Right renal pelvis (tissue), 4 donors: ENCODE measurements at places on chromosomes 2 and 18.

GRCh38 chr18:56709463-56709862, 58.3 kb downstream of the WDR7 start:
- no peak for DNase-seq

DNA sequence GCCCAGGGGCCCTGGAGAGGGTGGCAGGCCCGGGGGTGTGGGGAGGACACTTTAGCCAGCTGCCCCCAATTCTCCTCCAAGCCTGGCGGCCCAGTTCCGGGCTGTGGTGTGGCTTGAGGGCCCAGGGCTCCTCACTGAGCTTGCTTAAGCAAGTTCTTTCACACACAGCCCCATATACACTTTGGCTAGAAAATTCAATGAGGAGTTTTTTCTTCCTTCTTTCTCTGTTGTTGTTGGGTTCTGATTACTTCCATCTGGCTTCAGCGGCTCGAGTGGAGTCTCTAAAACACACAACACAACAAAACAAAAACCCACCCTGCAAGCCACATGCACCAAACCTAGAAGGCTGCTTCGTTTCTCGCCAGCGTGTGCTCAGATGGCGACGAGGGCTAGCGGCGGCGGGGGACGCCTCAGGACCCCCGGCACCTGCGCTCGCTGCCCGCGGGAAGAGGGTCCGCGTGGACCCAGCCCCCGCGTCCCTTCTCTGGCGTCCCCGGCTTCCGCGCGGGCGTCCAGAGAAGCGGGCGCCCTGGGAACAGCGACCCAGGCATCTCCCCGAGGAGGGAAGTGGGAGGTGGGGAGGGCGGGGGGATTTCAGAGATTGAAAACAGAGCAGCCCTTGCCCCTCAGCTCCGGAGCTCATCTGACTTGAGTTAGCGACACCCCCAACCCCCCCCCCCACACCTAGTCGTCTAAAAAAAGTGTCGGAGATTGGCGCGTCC, 577 bp upstream of the GLI2 start:
- no peak for DNase-seq

DNA sequence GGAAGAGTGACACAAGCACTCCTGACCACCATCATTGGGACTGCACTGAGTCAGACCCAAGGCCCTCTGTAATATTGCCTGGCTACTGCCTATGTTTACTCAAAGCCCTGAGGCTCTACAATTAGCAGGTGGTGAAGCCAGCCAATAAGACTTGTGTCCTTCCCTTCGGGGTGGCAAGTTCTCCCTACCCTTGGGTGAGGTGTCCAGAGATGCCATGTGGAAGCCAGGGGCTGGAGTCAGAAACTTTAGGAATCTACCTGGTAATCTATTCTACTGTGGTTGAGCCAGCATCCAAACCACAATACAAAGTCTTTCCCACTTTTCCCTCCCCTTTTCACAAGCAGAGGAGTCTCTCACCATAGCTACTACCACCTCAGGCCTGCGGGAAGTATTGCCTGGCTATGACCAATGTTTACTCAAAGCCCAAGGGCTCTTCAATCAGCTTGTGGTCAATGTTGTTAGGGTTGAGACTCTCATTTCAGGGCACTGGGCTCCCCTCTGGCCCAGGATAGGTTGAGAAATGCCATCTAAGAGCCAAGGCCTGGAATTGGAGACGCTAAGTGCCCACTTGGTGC, 17.6 kb downstream of the DHRS9 start:
- no peak for DNase-seq

GRCh38 chr2:213266421-213266820, 17.8 kb upstream of the SPAG16 start:
- no peak for DNase-seq

- DNase-seq, result no peak
Observed at GRCh38 chr2:127166231-127166860, 53.8 kb downstream of the CYP27C1 start.

DNA sequence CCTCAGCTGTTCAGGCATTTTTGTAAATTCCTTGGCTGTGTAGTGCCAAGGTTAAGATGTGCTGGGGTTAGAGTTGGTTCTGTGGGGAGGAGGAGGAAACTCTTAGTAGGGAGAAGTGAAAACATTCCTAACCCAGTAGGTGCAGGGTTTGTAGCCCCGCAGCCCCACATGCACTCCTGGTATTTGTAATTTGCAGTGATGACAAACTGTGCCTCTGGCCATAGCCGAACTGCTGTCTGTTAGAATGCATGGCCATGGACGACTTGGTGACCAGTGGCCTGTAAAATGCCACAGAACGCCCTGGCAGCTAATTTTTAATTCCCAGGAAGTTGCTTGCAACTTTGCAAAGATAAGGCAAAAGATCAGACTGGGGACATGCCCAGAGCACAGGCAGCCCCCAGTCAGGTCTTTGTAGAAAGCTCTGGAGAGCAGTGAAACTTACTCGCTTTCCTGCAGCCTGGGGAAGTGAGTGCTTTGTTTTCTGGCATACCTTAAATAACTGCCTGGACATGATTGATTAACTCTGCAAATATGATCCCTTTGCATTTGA, 38.4 kb downstream of the LYPD6B start:
- no peak for DNase-seq

DNA sequence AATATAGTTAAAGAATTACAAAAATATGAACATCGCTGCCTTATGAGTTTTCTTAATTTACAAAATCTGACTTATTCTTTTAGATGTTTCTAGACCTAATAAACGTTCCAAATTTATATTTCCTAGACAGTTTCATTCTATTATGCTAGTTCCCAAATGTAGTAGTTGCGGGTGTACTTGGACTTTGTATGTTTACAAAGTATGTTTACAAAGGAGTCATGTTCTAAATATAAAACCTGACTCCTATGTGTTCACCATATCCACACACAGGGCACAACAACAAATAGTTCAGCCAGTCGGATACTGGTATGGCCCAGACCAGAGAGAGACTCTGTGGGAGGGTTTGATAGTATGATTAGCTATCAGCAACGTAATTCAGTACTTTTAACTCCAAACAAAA, 230.7 kb downstream of the KCNH7 start:
- DNase-seq, result no peak

GRCh38 chr2:196823750-196824522, 14.8 kb upstream of the C2orf66 start:
- no peak for DNase-seq

DNA sequence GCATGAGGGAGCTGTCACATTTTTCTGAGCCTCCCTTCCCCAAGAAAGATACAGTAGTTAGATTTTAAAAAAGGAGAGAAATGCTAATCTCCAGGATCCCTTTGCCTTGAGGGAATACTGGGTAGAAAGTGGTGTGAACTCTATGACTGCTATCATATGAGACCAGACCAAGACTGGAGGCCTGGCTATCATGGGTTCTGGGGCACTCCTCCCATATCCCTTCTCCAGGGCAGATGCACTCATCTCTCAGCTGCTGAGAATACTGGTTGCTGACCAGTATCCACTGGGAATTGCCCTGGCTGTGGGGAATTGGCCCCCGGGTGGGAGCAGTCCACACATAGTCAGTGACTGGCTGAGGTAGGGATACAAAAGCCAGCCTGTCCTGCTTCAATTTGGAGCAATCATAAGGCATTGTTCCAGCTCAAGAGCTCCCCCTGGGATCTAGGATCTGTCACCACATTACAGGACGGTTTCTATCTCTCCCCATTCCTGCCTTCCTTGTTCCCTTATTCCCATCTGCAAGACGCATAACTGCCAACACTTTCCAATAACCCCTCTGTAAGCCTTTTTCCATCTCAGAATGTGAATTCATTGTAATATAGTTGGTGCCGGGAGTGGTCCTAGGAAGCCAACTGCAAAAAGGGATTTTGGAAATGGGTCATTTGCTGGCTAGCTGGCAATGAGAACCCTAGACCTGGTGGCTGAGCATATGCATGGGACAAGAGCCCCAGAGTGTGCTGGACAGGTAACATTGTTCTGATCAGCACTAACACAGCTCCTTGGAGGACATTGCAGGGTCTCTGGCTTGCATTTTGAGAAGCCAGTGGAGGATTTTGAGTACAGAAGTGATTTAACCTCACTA, 35.4 kb upstream of the REEP1 start:
- no peak for DNase-seq

DNA sequence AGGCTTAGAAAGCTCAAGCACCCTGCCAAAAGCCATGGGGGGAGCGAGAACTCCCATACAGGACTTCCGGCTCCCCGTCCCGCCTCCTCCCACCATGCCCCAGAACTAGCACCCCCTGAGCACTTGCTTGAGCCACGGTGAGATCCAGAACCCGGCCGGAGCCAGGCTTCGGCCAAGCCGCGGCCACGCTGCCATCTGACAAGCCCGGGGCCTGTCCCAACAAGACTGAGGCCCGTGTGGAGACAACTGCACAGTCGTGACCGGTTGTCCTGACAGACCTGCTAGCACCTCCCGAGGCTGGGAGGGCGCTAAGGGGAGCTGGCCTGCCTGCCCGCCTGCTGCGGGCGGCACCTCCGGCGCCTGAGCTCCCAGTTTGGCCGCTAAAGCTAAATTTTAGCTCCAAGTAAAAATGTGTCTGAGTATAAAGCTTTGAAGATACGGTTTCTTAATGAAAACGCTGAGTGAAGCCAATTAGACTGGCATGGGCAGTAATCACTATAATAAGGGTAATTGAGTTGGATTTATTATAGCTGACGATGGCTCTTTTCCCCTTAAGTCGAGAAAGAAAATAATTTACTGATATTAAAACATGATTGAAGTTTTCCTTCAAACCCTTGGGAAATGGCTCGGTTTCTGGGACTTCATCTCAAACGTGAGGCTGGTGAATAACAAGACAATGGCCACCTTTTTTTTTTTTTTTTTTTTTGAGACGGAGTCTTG, 78.3 kb upstream of the ODC1 start:
- no peak for DNase-seq

DNA sequence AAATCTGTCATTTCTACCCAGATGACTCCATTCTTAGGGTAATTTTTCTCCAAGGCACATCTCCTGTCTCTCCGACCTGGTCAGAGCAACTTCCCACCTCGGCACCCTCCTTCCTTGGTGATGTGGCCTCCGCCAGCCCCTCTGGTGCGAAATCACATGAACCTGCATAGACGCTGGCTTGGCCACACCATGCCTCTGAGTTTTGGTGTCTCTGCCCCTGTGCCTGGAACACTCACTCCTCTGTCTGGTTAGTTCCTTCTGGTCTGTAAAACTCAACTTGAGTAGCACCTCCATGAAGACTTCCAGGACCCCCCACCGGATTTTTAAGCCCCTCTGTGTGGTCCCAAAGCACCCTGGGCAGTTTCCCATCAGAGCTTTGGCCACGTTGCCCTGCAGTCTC, 83.2 kb upstream of the OTOS start:
- no peak for DNase-seq

DNA sequence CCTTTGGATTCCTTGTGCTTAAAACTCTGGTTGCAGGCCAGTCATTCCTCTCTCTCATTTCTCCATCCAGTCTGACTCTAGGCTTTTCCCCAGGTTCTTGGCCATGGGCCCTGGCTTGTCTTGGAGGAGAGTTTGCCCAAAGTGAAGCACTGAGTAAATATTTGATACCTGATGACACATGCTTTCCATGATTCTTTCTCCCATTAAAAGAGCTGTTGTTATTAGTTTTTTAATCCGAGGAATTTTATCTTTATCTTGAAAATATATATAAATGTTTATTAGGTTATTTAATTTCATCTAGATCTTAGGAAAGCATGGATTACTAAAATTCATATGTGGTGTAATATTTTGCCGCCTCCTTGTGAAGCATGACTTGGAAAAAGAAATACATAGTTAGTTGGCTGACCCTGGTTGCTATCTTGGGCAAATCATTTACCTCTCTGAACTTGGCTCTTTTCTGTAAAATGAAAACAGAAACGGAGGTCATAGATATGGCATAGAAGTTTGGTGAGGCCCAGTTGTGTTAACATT, 650.1 kb downstream of the SLC4A3 start:
- DNase-seq, result no peak

- DNase-seq, result no peak
Observed at GRCh38 chr2:75582840-75583239, 22.1 kb upstream of the EVA1A start.

DNA sequence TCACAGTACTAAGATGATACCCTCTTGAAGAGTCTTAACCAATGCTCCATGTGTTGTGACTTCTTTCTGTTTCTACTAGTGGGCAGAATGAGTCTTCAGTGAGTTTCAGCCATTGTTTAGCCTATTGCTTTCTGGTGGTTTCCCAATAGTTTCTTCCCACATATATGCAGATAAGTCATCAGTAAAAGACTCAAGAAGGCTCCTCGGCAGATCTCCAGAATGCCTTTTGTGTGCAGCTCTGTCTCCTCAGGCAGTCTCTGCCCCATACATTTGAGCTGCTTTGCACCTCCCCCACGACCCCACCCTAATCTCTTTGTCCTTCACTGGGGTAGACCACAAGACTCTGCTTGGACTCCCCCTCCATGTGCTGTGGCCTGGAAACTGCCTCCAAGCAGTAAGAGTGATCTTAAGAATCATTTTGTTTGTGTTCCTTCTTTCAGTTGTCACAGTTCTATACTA, 71.6 kb upstream of the CHRNA1 start:
- DNase-seq, result no peak

DNA sequence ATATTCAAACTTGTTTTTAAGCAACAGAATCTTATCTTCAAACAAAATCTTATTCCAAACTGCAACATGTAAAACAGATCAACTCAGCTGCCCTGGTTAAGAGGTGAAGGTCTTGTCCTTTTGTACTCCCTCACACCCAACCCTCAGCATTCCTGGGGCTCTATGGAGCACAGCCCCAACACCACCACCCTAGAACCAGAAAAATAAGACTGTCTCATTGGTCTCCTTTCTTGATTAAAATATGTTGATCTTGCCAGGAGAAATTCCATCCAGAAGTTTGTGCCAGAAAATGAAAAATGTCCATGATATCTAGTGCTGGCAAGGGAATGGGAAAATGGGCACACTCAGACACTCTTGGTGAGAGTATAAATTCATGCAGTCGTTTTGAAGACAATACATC, 62.1 kb upstream of the TMEM17 start:
- DNase-seq, result no peak

- DNase-seq, result no peak
Observed at GRCh38 chr2:164824872-164825271, 16.8 kb downstream of the COBLL1 start.

DNA sequence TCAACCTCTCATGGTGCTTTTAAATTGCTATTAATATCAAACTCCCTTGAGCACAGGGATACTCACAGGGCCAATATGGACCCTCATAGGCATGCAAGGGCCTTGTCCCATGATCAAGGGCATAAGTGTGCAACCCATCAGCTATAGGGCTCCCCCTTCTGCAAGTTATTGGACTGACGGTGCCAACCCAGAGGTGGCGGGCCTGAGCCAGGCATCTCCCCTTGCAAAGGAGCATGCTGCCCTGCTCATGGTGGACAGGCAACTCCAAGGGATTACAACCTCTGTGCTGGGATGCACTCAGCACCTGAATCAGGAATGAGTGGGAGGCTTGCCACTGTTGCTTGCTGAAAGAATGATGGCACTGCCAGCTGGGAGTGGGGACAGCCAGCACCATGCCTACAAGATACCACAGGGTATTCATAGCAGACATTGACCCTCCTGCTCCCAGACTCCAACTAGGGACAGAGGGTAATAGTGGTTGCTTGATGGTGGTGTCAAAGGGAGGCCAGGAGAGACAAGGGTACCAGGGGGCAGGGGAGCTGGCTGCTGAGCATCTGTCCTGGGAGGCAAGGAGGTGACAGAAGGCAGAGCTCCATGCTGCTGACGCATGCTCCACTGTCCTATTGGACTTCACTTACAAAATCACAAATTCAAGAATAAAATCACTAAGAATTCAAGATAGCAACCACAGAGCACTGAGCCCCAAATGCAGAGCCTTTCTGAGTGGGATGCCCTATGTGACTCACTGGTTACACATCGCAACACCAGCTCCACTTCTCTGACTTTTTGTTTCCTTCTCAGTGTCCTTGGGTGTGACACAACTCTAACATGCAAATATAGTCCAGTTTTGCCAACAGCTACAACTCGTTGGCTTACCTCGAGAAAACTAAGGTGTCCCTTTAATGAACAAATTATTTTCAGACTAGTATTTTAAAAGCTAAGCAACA, 157.1 kb upstream of the CCDC150 start:
- DNase-seq, result no peak
